ENCODE measurements at places on chromosomes 5 and 9. TPM values are rescaled to one million over a fixed set of nuclear protein-coding genes. Genes with fewer than 3 reads are reported as not detected.

DNA sequence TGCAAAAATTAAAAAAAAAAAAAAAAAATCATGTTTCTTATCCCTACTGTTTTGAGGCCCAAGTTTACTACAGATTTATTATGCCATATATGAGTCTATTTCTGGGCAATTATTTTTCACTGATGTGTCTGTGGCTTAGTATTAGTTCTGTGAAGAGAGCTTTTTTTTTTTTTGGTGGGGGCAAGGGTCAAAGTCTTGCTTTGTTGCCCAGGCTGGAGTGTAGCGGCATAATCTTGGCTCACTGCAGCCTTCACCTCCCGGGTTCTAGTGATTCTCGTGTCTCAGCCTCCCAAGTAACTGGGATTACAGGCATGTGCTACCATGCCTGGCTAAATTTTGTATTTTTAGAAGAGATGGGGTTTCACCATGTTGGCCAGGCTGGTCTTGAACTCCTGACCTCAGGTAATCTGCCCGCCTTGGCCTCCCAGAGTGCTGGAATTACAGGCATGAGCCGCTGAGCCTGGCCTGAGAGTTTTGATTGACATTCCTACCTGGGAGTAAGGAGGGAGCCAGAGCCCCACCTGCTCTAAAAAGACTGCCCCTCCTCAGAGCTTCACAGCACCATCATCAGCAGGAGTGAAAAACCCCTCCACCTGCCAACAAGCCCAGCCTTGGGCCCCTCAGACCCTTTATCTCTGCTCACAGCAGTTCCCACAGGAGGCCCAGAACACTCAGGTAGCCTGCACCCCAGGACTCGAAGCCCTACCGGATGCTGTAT, 36.1 kb upstream of the JADE2 start:
- ATAC-seq, result no peak

CDK7 gene
- total RNA-seq, result 52.4 TPM

- ATAC-seq, result no peak
These were observed 389.0 kb downstream of the TAF11L14 start for GRCh38 chr5:18023275-18023674.

- no peak for ATAC-seq
These were observed 59.1 kb downstream of the GOLM1 start for GRCh38 chr9:86039991-86040860.

DNA sequence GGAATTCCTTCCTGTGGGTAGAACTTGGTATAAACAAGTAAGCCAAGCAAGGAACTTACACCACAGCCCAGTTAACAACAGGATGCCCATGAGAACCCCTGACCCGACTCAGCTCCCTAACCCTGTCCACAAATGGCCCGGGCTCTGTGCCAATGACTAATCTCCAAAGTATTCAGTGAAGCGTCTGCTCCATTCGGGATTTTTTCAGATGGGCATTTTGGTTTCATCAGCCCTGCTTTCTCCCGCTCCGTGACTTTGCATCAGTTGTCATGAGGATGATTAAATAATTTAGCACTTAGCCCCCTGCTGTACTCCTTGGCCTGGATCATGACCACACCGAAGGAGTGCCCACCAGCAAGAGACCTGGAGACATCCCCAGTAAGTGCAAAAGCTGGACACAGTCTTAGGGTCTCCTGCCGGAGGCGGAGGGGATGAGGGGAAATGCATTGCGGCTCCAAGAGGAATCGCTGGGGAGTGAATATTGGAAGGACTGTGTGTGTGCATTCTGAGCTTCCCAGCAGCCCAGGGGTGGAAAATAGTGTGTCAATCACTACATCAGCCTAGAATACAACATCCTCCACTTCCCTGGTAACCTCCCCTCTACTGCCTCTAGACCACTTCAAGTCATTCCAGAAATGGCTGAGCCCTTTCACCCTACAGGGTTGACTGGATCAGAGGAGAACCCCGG, 41.4 kb upstream of the DNAH5 start:
- ATAC-seq, result no peak

DNA sequence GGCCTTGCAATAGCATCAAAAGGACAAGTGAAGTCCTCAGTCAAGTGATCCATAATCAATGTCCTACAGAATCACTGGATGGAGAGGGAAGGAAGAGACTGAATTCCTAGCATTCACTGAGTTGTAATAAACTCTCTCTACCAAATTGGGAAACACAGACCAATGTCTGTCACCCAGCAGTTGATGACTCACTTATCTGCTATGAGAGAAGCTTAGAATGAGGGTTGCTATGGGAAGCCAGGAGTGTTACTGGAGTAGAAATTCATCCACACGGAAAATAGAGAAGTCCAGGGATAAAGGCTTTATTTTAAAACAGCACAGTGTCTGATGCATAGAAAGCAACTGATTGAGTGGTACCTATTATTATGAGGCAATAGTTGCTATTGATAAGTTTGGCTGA, 407.4 kb downstream of the BRINP1 start:
- no peak for ATAC-seq

DNA sequence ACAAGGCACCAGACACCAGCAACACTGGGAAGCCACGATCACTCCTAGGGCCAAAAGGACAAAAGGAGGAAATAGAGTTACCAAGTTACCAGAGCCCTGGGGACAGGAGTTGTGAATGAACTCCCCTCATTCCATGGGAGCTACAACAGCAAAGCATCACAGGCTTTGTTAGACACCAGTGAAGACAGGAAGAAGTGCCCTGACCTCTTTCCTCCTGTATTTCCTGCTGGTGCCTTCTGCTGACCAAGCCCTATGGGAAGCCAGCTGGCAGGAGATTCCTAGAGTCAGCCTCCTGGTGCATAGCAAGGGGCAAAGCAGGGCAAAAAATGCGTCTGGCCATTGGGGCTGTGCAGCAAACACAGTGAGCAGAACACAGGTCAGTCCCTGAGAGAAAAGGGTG, 374.7 kb downstream of the ZSWIM6 start:
- no peak for ATAC-seq

- no peak for ATAC-seq
These were observed 138.4 kb upstream of the ALDH1B1 start for GRCh38 chr9:38254151-38254550.

CDH18 gene
- total RNA-seq, result not detected

SLC6A19 gene
- not detected for total RNA-seq

DNA sequence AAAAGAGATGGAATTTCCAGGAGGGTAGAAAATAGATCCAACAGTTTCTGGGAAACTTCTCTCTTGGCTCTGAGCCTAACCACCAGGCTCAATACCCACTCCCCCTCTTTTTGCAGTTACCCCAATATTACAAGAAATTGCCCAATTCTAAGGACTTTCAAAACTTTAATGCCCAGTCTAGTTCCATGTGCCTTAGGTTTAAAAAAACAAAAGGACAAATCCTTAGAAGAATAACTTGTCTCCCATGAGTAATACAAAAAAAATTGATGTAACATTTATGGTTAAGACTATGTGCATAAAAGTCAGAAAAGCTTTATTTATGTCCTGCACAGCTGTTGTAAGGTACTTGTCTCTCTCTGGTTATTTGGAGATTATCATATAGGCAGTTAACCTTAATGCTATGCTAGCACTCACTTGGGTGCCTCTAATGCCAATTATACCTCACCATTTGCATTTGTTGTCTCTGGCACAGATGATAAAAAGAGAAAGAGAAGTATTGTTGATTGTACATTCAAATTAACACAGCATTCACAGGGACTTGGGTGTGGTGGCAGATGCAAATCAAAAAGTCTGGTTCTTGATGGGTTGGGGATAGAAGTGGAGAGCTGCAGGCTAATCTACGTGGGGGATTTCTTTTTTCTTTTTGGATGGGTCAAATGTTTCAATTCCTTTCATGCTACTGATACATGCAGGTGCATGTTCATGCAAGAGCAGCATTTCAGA, 159.4 kb downstream of the PIK3R1 start:
- ATAC-seq, result no peak

GRCh38 chr5:108295578-108296368, 86.1 kb downstream of the FBXL17 start:
- no peak for ATAC-seq

SCGB3A2 gene
- total RNA-seq, result not detected

GRCh38 chr5:122424132-122424531, 112.1 kb downstream of the SNCAIP start:
- no peak for ATAC-seq

- no peak for ATAC-seq
These were observed 203.8 kb upstream of the RAI14 start for GRCh38 chr5:34452170-34452828.

ORM1 gene
- total RNA-seq, result not detected

TMOD1 gene
- 2.0 TPM for total RNA-seq

SPOCK1 gene
- not detected for total RNA-seq

- peak; percentile 57 for ATAC-seq
These were observed 98.7 kb downstream of the RAPGEF6 start for GRCh38 chr5:131536211-131536826.

DNA sequence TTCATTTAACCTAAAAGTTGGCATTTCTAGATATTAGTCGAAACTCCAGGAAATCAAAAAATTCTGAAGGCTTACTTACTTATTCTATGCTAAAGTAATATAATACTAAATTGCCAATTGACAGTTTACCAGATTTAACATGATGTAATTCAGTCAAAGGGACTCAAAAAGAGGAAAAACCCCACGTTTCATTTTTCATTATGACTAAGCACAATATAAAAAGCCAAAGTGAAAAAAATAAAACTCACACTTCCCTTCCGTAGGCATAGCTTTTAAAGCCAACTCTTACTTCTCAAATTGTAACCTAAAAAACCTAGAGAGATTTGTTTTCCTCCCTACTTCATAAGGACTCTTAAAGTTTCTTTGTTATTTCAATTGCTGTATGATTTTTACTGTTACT, 146.6 kb downstream of the RAPGEF6 start:
- peak; percentile 74 for ATAC-seq

GRCh38 chr5:102523541-102524175, 24.9 kb upstream of the SLCO6A1 start:
- no peak for ATAC-seq

NEUROG1 gene
- total RNA-seq, result not detected

GABRA6 gene
- total RNA-seq, result not detected

- ATAC-seq, result no peak
These were observed 69.2 kb upstream of the FCN1 start for GRCh38 chr9:134986957-134987356.

NR4A3 gene
- total RNA-seq, result 4.8 TPM

DNA sequence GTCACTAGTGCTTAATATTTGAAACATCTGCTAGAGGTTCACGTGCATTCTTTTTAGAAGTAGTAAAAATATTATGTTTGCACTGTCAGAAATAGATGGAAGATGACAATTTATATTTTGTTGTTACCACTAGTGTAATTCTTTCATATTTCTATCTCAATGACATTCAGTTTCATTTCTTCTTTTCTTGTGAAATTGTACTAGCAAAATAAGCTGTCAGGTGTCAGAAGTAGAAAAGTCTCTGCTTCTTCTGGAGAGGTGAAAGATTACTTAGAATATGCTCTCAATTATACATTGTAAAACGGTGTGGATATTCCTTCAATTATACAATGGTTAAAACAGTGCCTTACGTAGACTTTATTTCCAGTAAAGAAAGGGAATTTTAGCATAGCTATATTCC, 395.4 kb downstream of the CSNK1G3 start:
- no peak for ATAC-seq

KIF20A gene
- total RNA-seq, result 66.2 TPM

CDC25C gene
- total RNA-seq, result 11.5 TPM

IL31RA gene
- total RNA-seq, result not detected

DNA sequence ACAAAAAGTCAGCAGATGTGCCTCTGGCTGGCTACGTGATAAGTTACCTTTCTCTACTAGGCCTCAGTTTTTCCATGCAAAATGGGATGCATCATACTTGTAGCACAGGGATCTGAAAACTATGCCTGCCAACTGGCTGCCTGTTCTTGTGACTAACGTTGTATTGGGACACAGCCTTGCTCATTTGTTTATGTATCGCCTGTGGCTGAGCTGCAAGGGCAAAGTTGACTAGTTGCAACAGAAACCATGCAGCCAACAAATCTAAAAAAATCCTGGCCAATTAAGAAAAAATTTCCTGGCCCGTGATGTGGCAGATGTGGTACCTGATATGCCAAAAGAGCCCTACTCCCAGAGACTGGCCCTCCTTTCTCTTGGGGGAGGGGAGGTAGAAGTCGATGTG, 131.3 kb downstream of the SEC61B start:
- no peak for ATAC-seq

- ATAC-seq, result no peak
These were observed 123.8 kb downstream of the FGF18 start for GRCh38 chr5:171543148-171543815.

- ATAC-seq, result no peak
These were observed 59.4 kb downstream of the ADAMTS16 start for GRCh38 chr5:5199495-5199894.

GRCh38 chr9:127525401-127526188, 74.3 kb downstream of the LRSAM1 start:
- peak; percentile 71 for ATAC-seq

DNA sequence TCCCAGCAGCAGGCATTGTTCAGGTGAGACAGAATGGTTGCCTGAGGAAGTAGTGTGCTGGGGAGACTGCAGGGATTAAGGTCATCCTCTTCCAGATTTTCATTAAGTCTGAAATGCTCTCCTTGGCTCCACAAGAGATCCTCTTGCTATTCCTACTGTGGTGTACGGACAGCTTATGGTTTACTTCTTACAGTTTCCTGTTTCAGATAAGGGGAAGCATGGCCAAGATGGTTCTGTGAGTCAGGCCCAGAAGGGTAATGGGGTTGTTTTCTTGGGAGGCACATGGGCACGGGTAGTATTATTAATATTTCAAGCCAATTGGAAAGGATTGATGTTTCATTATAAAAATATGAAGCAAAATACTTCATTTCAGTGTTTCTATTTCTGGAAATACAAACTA, 42.9 kb downstream of the GLRX start:
- no peak for ATAC-seq

SEMA4D gene
- total RNA-seq, result 263 TPM
